ENCODE measurements at places on chromosomes 3 and 15. TPM values are rescaled to one million over a fixed set of nuclear protein-coding genes. Genes with fewer than 3 reads are reported as not detected.

DNA sequence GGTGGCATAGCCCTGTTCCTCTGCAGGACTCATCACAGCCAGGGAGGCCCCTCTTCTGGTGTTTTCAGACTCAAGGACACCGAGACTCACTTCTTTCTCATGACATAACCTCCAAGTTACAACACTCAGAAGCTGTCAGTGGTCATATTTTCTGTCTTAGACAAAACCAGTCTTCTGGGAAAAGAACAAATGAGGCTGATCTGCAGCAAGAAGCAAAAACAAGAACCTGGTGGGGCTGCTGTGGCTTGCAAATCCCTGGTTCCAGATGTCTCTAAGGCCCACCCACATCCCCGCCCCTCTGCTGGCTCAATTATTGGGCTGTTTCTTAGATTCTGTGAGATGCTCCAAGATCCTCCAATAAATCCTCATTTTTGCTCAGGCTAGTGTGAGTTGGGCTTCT, 16.6 kb upstream of the LOXL1 start:
- no peak for DNase-seq

DNA sequence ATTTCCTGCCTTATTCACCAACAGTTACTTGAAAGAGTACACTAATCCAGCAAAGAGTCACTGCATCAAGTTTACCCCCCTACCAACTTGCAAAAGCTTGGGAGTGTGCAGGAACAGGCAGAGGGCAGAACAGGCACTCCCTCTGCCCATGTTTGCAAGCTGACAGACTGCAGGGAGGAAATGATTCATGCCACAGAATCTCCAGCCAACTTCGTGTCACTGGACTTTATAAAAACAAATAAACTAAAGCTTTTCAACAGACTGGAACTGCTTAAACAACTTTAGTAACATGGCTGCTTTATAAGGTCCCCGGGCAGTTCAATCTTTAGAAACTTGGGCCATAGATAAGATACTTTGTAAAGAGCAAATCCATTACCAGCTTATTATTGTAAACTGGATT, 129.5 kb downstream of the THRB start:
- no peak for DNase-seq

- no peak for DNase-seq
Measured at GRCh38 chr3:67357610-67358458, 296.6 kb downstream of the SUCLG2 start.

DNA sequence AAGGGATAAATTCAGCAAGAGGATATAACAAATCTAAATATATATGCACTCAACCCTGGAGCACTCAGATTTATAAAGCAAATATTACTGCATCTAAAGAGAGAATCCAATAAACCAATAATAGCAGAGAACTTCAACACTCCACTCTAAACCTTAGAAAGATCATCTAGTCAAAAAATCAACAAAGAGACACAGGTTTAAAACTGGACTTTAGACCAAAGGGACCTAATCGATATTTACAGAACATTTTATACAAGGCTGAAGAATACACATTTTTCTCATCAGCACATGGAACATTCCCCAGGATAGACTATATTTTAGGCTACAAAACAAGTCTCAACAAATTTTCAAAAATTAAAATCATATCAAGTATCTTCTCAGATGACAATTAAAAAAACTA, 379.0 kb downstream of the GBE1 start:
- DNase-seq, result no peak

- DNase-seq, result no peak
Measured at GRCh38 chr3:177057768-177058167, 139.5 kb downstream of the TBL1XR1 start.

- DNase-seq, result no peak
Measured at GRCh38 chr3:108208831-108209230, 13.4 kb downstream of the IFT57 start.

DNA sequence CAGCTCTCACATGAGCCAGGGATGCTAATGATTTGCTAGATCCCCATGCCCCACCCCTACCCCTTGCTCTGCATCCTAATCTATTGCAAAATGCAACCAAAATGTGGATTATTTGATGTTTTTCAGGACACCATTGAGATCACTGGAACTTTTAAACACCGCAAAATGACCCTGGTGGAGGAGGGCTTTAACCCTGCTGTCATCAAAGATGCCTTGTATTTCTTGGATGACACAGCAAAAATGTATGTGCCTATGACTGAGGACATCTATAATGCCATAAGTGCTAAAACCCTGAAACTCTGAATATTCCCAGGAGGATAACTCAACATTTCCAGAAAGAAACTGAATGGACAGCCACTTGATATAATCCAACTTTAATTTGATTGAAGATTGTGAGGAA, 29.7 kb downstream of the HDC start:
- no peak for DNase-seq

- no peak for DNase-seq
Measured at GRCh38 chr15:82692171-82692570, 17.5 kb downstream of the AP3B2 start.

DNA sequence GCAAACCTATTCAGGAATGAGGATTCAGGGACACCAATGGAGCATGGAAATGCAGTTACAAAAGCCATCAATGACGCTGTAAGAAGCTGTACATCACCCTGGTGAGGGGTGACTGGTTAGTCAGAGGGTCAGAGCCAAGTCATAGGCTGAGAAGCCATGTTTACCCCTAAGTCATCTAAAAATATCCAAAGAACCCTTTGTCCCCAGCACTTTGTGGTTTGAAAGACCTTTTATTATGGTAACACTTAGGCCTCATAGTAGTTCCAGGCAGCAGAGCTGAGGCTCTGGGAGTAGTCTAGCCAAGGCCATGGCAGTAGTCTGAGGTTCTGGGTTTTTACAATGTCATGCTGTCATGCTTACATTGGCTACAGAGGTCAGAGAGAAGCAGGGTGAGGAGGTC, 131.2 kb downstream of the CTNNB1 start:
- no peak for DNase-seq

DNA sequence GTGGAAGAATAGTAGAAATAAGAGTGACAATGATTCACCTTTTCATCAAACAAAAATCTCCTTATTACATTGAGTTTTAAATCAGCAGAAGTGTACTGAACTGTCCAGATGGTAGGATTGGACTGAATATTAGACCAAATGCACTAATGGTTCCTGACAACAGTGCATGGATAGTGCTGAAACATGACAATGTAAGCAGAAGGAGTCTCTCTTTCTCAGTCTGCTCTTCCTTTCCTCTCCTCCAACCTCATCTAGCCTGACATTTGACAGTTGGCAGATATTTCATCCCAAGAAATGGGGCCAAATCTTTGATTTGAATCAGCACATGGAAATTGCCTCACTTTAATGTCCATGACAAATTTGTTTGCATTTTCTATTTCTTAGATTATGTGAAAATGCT, 225.1 kb upstream of the PLSCR5 start:
- no peak for DNase-seq

DNA sequence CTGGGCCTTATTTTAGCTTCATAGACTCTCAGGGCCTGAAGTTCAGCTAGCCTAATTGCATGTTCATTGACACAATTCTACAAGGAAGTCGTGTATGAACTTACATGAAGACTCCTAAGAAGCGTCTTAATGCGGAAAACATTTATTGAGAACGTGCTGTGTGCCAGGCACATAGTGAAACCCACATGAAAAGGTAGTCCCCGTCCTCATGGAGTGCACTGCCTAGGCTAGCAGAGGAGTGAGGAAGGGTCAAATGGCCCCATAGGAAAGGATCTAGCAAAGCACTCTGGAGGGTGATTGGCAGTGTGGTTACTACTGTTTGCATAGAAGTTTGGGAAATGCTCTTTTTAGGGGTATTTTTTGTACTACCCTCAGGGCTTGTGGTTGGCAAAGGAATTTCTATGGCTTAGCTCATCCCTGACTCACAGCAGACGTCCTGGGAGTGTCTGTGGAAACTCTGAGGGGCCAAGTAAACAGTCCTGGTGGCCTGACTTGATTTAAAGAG, 854 bp upstream of the NPTN start:
- no peak for DNase-seq

DNA sequence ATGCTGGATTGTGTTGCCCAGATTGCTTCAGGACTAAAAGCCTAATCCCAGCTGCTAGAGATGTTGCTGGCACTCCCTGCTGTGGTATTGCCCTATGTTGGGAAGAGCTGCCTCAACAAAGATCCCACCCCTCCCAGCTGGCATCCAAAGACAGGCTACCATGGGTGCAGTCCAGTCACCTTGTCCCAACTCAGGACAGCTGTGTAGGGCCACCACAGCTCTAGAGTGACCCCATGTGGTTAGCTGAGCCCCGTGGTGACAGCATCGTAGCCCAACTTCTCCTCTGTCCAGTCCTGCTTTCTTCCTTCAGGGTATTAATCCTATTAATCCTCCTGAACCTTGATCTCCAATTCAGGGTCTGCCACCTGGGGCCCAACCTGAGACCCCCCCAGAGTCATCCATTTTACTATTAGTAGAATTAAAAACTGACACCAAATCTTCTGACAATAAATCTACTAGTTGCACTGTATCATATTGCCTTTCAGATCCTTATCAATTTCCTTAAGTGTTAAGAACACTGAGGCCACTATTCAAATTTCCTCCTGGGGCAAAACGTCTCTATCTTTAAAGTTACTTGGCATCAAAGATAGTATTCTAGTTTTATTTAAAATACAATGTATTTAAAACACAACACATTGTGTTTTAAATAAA, 83.5 kb downstream of the AQP9 start:
- DNase-seq, result no peak

GRCh38 chr3:178558637-178559036, 22.4 kb downstream of the KCNMB2 start:
- no peak for DNase-seq

DNA sequence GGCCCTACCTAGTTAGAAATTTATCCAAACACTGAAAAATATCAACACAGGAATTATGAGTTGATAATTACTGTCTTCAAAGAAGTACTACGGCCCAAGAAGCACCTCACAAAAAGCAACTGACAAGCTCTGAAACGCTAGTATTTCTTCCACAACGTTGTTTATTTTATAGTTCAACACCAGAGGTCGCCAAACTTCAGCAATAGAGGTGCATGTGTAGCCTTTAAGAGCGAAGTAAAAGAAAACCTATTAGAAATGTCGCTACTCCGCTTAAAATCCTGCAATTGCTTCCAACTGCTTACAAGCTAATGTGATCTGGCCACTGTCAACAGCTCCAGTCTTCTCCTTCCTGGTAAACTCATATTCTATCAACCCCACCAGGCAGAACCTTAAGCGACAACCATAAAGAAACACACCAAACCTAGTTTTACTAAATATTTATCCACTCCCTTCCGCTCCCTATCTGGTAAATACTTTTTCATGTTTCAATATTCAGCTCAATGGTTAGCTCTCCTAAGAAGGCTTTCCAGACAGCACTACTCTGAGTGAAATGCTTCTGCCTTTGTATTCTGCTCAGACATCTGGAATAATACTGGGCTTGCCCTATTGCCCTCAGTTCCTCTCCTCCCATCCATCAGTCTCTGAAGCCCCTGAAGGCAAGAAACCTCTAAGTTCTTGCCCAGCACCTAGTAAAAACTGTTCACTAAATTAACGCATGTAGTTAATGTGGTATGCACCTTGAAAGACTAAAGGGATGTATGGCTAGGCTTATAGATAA, 110.2 kb downstream of the NR1I2 start:
- DNase-seq, result peak; percentile 69

GRCh38 chr15:99202176-99202552, 47.2 kb downstream of the TTC23 start:
- DNase-seq, result no peak

DNA sequence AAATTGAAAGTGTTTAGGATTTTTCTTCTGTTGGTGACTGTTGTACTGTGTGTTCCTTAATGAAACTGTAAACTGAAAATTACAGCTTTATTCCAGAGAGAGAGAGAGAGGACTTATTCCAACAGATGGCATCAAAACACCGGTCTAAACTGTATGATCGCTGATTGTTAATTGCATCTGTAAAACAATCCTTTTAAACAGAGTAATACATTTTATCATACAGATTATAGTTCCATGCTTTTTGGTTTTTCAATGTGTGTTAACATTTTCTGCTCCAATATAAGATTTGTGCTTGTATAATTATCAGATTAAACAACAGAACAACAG, 289.7 kb upstream of the DNAJC19 start:
- no peak for DNase-seq

- DNase-seq, result no peak
Measured at GRCh38 chr3:106082616-106083015, 213.8 kb upstream of the CBLB start.

DNA sequence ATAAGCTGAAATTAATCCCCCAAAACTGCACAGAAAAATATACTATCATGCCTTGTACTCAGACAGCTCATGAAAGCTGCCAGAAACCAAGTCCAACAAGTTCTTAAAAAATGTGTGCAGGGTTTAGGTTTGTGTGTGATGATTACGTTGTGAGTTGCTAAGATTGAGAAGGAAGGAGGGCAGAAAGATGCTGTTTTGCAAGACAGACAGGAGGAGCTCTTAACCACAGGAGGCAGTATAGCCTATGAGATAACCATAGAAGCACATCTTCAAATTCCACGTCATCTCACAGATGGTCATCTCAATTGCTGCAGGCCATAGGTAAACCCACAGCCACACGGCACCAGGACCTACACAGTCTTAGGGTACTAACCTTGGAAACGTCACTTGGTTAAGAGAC, 191.9 kb downstream of the STT3B start:
- no peak for DNase-seq

GRCh38 chr3:61158216-61158615, 93.0 kb downstream of the FHIT start:
- DNase-seq, result no peak

DNA sequence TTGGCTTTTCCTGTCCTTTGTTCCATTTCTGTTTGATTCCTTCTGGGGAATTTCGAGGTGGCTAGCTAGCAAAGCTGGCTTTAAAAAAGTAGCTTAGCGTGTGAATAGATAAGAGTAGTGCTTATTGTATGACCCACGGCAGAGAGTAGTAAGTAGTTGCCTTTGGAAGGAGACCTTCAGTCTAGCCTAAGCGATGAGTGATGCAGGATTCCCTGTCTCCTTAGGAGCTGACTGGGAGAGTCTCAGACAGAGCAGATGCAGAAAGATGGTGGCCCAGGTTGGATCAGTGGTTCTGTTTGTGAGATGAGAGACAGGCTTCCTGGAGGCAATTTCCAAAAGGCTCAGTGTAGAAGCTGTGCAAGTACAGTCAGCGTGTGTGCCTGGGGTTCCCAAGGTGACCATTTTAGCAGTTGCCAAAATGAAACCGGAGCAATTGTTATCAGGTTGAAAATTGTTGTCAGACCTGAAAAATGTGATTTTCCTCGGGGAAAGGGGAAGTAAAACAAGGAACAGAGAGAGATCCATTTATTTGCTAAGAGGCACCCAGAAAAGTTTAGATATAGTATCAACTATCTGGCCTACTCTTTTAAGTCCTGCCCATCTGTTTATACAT, 681 bp upstream of the IL5RA start:
- DNase-seq, result no peak

GRCh38 chr3:63933459-63933858, 21.3 kb upstream of the SCAANT1 start:
- no peak for DNase-seq

The KNL1 gene
- polyA plus RNA-seq, result 21.6 TPM

The SEMA7A gene
- 16.8 TPM for polyA plus RNA-seq

The CHRD gene
- polyA plus RNA-seq, result 12.4 TPM

The GOLGA6L4 gene
- polyA plus RNA-seq, result 15.6 TPM

The CPN2 gene
- 0.49 TPM for polyA plus RNA-seq

The TICRR gene
- polyA plus RNA-seq, result 10.5 TPM

The LEKR1 gene
- polyA plus RNA-seq, result 0.59 TPM

The C3orf22 gene
- 0.14 TPM for polyA plus RNA-seq

The POLQ gene
- polyA plus RNA-seq, result 3.6 TPM
